ENCODE measurements at places on chromosomes 7 and 10.
A peak's percentile ranks its signal among the peaks of the same experiment; 100 is the strongest.

DNA sequence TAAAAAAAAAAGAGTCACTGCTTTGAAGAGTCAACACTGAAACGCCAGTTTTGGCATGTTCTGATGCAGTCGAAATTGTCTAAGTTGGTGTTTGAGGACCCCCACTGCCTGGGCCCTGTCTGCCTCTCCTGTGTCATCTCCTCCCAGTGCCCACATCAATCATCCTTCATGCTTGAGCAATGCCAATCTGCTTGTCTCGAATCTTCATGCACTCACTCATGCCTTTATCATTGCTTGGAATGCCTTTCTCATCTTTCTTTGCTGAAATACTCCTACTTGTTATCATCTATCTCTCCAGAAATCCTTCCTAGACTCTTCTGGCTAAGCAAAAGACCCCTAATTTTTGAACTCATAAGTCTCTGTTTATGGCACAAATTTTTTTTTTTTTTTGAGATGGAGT is 42.1 kb upstream of the PLPP4 start:
- no peak for DNase-seq

GRCh38 chr10:29756451-29756850 is 121.7 kb upstream of the SVIL start:
- no peak for DNase-seq

DNA sequence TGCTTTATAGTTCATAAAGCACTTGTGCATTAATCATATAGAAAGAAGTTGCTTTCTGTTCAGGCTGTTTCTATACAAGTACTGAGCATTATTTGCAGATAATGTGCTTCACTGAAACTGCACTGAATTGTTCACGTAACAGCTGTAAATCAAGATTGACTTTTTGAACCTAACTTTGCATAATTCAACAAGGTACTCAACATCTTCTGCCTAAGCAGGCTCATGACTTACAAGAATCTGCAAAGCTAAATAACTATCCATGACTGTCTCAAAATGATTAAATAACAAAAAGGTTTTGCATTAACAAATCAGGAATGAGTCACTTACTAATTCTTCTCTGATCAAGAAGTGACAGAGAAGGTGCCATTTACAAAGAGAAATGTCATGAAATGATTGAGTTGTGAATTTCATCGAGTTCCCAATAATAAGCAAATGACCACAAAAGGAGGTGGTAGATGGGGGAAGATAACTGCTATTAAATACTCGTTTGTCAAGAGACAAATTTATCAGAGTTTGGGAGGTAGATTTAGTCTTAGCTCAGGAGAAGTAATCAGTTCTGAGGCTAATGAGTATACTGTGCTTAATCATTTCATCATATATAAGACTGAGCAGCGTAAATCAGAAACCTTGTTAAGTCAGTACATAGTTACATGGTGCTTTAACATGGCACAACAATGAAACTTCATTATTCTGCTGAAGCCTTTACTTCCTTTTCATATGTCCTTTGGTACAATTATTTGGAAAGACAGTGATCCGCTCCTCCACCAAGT is 161.3 kb upstream of the LRRN3 start:
- DNase-seq = no peak

- no peak for DNase-seq
These were observed 144.7 kb upstream of the INHBA start for GRCh38 chr7:41847606-41848005.

DNA sequence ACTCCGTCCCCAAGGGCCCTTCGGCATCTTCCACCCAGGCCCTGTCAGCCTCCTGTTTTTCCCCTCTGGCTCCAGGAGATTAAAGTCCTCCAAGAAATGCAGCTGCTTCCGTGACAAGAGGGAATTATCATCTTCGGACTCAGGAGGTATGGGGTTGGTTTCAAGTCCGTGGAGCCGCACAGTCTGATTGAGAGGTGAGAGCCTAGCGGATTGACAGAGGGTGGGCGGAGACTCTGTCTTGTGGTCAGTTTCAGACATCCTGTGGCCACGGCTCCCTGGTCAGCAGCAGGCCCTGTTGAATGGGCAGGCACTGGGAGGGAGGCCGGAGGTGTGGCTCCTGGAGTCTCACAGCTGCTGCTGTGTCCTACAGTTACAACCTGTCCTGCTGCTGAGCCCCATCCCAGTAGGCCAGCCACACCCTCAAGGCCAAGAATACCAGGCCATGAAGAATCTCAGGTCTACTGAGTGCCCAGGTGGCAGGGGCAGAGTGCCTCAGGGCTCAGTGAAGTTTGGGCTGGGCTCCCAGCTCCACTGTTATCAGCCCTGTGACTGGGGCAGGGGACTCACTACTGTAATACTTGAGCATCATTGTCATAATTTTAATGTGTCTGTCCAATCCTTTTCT is 49.3 kb upstream of the ZNF716 start:
- no peak for DNase-seq

GRCh38 chr7:130201796-130202195 is 3.4 kb downstream of the TMEM209 start:
- no peak for DNase-seq

- no peak for DNase-seq
These were observed 11.1 kb downstream of the ING3 start for GRCh38 chr7:120961638-120962173.

DNA sequence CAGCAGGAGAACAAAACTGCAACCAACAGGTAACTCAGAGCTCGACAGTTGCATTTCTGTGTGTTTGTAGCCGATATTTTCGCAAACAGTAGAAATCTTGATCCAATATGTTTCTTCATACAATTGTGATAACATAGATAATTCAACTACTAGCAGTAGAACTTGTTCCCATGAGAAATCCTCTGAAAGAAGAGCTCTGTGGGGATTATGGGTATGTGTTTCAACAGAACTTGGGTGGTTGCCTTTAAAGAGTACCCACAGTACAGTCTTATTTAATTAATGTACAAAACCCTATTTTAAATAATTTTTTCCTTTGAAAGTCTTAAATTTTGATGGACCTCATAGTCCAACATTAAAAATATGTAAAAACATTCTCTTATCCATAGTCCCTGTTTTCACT is 266.1 kb downstream of the PARD3 start:
- DNase-seq = no peak

- DNase-seq = no peak
These were observed 305.5 kb downstream of the C7orf25 start for GRCh38 chr7:42606193-42606905.

- DNase-seq = no peak
These were observed 5.0 kb downstream of the TPK1 start for GRCh38 chr7:144830811-144831210.

GRCh38 chr7:122578350-122578749 is 120.6 kb downstream of the RNF133 start:
- no peak for DNase-seq

DNA sequence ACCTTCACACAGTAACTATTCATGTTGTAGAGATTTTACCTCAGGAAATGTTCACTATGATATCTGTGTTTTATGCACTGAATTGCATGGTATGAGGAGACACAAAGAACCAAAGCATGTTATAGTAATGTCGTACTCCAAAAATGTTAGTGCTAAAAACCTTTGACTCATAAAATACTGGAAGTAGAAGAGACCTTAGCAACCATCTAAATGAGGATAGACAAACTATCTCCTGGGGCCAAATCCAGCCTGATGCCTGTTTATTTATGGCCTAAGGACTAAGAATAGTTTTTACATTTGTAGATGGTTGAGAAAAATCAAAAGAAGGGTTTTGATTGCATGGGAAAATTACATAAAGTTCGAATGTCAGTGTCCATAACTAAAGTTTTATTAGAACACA is 535.1 kb downstream of the INHBA start:
- DNase-seq = no peak

DNA sequence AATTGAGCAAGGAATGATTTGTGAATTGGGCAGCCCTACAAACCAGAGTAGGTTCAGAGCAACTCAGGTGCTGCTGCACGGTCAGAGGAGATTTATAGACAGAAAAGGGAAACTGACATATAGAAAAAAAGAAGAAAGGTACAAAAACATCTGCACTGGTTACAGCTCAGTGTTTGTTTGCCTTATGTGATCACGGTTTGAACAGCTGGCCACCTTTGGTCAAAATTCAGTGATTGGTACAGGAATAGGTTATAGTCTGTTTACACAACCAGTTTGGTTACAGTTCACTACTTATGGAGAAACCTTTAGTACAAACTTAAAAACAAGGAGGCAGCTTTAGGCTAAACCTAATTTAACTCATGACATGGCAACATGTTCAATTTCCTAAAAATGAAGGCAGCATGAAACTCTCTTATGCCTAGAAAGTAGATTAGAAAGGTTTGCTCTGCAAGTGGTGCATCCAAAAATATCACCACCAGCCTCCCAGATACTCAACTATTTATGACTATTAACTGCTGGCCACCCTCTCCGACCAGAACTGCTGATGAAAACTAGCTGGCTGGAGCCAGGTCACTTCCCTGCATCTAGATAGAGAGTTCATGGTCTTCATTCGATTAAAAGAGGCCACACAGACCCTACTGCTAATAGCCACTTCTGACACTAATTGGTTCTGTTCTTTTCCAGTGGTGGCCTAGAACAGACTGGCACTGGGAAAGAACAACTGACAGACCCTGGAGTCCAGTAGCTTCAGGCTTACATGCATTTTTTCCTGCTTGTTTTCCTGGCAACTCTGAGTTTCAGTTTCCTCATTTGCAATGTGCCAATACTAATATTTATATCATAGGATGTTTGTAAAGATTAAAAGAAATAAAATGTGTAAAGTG is 548.0 kb downstream of the CCSER2 start:
- DNase-seq = no peak

GRCh38 chr7:110347081-110347480 is 743.8 kb upstream of the LRRN3 start:
- DNase-seq = no peak

GRCh38 chr7:124349443-124349842 is 316.6 kb upstream of the TMEM229A start:
- no peak for DNase-seq

DNA sequence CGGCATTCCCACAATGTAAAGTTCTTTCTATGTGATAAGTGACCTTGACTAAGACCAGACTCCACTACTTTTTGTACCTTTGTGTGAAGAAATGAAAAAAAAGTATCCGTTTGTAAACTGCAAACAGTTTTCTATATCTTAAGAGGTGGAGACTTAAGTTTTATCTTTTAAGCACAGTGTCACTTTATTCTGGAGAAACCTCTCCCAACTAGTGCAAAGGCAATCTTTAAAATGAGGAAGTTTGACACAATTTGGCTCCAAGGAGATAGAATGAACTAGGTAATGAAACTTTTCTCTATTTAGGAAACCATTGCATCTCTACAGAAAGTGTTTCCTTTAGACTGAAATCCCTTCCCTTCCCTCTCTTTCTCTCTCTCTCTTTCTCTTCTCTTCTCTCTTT is 122.9 kb downstream of the SAMD9 start:
- DNase-seq = no peak

DNA sequence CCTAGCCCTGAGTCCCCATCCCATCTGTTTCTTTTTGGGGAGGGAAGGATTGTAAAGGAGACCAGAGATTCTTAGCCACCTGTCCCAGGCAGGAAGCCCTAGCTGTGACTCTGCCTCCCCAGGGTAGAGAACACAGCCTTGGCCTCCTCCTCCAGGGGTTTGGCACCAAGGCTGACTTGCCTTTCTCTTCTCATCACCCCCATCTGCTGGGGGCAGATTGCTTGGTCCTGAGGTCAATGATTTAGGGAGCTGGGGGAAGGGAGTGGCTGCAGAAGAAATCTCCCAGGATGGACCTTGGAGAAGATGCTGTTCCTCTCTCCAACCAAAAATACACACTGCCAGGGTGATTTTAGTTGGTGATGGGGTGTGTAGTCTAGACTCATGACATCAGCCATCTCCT is 2.6 kb upstream of the MNX1 start:
- no peak for DNase-seq

- DNase-seq = no peak
These were observed 92.0 kb upstream of the AHR start for GRCh38 chr7:17206349-17206905.

GRCh38 chr7:128097211-128097731 is 66.0 kb upstream of the LRRC4 start:
- DNase-seq = no peak

DNA sequence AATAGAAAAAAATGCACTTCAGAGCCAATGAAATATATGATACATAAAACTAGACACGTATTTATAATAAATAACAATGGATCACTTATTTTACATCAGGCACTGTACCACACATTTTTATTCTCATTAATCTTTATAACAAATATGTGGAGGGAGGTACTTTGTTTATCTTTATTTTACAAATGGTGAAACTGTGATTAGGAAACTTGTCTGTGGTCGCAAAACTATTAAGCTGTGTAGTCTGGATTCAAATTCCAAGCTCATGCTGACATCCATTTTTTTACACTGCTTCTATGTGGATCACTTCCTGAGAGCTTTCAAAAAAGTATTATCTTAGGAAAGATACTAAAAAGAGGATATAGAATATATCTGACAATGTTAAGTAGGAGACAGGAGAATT is 978.6 kb downstream of the SORCS1 start:
- DNase-seq = no peak

- DNase-seq = no peak
These were observed 5.1 kb downstream of the UBE2D4 start for GRCh38 chr7:43931346-43931745.

DNA sequence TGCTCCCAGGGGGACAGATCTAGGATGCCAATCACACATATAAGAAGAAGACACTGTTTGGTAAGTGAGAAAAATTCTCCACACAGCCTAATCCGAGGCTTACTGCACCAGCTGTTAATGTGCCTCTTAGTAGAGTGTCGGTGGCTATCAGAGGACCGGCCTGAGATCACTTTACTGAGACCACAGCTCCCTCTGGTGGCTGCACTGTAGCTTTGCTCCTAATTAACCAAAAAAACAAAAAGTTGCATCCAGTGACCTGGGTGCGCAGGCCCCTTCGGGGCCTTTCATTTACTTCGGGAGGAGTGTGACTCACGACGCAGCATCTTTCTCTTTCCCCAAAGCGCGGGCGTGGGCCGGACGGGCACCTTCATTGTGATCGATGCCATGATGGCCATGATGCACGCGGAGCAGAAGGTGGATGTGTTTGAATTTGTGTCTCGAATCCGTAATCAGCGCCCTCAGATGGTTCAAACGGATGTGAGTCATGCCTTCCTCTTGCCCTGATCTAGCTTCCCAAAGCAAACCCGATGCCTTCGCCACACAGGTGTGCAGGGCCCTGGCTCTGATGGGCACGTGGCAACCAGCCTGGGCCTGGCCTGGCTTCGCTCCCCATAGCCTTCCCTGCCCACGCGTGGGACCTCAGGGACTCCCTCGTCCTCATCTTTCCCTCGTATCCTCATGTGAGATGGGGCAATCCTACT is 56.7 kb downstream of the MKI67 start:
- DNase-seq = peak; percentile 52

GRCh38 chr10:124083740-124084397 is 9.5 kb downstream of the CHST15 start:
- DNase-seq = no peak

DNA sequence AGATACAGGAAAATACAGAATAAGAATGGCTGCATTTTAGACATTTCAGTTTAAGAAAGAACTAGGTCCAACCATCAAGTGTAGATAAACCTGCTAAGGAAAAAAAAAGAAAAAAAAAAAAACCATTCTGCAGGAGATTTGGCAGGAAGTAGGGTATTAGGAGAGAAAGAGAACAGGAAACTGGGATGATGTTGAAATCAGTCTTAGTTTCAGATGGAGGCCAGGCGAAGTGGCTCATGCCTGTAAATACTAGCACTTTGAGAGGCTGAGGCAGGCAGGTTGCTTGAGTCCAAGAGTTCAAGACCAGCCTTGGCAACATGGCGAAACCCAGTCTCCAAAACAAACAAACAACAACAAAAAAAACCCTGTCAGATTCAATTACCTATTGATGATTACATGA is 120.2 kb downstream of the RAB11FIP2 start:
- DNase-seq = no peak

- no peak for DNase-seq
These were observed 458.8 kb downstream of the DNAJB6 start for GRCh38 chr7:157795643-157796042.

- DNase-seq = no peak
These were observed 185.8 kb downstream of the USP6NL start for GRCh38 chr10:11425676-11426075.
